ENCODE measurements at places on chromosomes 4 and X.

GRCh38 chr4:60422439-60422838 is 777.7 kb upstream of the ADGRL3 start:
- DNase-seq, result no peak

GRCh38 chr4:100261346-100261745 is 71.1 kb upstream of the DDIT4L start:
- DNase-seq, result no peak

GRCh38 chr4:52873191-52873590 is 11.1 kb downstream of the RASL11B start:
- no peak for DNase-seq

DNA sequence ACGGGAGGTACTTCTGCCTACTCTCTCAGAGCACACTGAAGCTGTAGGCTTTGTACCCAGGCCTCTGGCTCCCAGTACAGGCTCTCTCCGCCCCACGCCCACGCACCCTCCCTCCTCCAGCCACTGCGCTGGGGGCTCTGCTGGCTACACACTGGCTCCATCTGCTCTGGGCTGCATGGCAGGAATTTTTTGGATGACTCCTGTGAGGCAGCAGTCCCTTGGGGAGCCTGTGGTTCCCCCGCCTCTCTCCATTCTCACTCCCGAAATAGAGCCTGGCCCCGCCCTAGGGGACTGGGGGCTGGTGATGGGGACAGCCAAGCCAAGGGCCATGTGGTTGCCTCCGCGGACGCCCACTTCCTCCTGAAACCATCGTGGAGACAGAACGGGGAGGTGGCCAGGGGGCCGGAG is 58.1 kb upstream of the ADRA2C start:
- DNase-seq, result no peak

- DNase-seq, result no peak
Observed at GRCh38 chr4:150562250-150562649, 19.7 kb upstream of the MAB21L2 start.

- DNase-seq, result no peak
Observed at GRCh38 chr4:147942729-147943128, 210.8 kb downstream of the ARHGAP10 start.

GRCh38 chr4:8645753-8646124 is 53.2 kb downstream of the CPZ start:
- no peak for DNase-seq

Measured in OCI-LY7 (cell line).